ENCODE measurements at places on chromosomes 2 and 18.

DNA sequence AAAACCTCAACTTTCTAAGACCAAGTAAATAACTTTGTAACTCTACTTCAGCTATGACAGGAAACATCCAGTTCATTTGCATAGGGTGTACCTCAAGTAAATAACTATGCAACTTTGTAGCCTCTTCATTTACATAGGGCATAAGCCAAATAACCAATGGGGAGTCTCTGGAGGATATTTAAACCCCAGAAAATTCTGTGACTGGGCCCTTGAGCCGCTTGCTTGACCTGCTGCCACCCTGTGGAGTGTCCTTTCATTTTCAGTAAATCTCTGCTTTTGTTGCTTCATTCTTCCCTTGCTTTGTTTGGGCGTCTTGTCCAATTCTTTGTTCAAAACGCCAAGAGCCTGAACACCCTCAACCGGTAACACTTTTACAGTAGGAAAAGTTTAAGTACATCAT is 1112.7 kb upstream of the NRXN1 start:
- DNase-seq: no peak

DNA sequence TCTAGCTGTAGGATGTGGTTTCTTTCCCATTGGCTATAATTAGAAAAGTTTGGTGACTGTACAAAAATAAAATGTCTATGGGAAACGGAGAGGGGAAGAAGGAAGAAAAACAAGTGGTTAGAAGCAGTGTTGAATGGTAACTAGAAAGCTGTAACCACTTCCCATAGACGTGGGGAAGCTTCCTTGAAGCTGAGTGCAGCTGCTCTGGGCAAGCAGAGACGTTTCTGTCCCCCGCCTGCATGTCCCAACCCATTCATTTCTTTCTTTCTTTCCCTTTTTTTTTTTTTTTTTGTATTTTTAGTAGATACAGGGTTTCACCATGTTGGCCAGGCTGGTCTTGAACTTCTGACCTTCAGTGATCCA is 367.8 kb upstream of the HS6ST1 start:
- DNase-seq: no peak

GRCh38 chr2:18078216-18078615 is 199.7 kb downstream of the KCNS3 start:
- DNase-seq: no peak

GRCh38 chr18:58977223-58977622 is 112.5 kb downstream of the ZNF532 start:
- DNase-seq: no peak

DNA sequence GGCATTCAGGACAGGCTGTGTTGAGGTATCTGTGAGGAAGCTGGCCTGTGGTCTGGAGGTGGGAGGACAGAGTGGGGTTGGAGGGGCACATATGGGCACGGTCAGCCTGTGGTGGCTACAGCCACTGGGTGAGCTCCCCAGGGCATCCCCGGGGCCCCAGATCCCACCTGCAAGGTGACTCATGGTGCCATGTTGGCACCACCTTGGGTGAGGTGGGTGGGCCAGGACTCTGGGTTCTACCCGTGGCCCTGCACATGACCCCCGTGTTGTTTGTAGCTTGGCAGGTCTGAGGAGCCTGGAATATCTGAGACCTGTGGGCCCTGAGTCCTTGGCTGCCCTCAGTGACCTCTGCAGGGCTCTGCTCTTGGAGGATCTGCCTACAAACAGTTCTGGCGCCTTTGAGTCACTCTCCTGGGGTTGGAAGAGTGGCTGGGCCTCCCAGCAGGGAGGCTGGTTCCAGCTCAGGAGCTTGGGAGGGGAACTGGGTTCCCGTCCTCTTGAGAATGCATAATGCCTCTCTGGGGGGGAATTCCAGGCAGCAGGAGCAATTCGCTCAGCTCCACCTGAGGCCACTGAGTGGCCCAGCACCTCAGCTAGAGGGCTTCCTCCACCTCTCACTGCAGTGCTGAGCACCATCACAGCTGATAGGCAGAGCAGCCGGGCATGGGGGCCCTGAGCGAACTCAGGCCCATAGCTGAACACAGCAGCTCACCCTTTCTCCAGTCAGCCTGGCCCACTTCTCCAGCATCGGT is 105.1 kb downstream of the DYSF start:
- DNase-seq: no peak

GRCh38 chr2:136402281-136402680 is 284.3 kb upstream of the CXCR4 start:
- DNase-seq: no peak

- no peak for DNase-seq
Measured at GRCh38 chr2:37564356-37564755, 107.1 kb downstream of the CDC42EP3 start.

GRCh38 chr2:123438251-123438650 is 586.8 kb upstream of the CNTNAP5 start:
- no peak for DNase-seq

GRCh38 chr2:105469781-105470180 is 70.9 kb upstream of the FHL2 start:
- no peak for DNase-seq

- DNase-seq: no peak
Measured at GRCh38 chr18:48711651-48712486, 173.0 kb downstream of the CTIF start.

DNA sequence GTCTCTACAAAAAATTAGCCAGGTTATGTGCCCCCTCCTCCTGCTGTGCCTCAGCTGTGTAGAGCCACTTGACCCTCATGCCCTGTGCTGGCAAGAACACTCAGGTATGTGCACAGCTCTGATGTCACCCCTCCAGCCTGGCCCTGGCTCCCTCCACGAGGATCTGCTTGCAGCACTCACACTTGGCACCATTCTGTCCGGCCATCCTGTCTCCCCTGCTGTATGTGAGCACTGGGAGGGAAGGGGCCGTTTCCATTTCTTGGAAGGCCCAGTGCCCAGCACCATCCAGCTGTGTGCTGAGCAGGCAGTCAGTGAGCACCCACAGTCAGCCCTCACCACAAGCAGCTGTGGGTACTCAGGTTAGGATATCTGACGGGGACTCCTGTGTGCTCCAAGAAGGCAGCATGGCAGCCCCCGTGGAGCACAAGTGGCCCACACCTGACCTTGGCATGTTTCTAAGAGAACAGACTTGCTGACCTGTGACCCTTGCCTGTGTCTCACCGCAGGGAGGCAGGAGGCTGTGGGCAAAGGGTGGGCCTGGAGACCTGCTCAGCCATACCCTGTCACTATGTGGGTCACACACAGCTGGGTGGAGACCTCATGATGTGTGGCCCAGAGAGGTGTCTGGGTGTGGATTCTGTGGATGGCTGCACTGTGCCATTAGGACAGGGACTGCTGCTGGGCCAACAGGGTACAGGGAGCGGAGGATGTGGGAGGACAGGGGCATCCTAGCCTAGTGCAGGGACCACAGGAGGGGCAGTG is 31.5 kb downstream of the USP34 start:
- no peak for DNase-seq

DNA sequence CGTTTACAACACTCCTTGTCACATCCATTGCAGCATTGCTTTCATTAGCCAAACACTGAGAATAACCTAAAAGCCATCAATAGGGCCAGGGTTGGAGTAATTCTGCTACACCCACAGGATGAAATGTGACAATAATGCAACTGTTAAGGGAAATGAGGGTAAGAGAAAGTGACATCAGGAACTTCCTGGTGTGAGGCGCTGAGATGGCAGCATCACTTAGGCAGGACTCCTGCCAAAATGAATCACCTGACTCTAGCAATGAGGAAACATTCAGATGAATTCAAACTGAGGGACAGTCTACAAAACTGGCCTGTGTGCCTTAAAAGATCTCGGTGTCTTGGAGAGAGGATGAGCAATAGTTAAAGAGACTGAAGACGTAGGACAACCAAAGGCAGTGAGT is 115.6 kb upstream of the AGAP1 start:
- no peak for DNase-seq

GRCh38 chr18:4024702-4025101 is 430.4 kb downstream of the DLGAP1 start:
- DNase-seq: no peak

DNA sequence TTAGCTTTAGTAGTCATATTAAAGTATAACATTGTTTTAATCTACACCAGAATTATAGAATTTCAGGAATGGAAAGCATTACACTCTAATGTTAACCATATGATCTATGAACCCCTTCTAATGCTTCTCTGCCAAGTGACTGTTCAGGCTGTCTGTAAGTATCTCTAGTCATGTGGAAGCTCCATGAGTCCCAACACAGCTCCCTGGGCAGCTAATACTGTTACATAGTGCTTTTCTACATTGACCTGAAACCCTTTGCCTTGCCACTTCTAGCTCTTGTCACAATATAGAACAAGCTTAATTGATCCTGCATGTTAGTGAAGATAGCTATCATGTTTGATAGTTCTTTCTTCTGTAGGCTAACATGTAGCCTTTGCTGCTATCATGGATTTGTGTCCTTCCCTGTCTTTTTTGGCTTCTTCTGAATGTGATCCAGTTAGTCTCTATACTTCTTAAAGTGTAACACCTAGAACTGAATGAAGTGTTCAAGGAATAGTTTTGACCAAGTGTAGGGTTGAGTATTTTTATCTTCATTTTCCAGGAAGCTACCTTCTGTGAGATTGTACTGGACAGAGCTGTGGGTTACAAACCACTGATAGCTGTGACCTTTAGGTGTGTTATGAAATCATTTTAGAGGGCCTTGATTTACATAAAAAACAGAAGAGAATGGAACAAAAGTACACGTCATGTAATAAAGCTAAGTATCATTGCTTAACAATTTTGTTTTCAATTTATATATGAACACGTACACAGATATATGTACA is 23.7 kb downstream of the BABAM2 start:
- DNase-seq: no peak

- no peak for DNase-seq
Measured at GRCh38 chr2:129192841-129193253, 786.6 kb upstream of the RAB6C start.

DNA sequence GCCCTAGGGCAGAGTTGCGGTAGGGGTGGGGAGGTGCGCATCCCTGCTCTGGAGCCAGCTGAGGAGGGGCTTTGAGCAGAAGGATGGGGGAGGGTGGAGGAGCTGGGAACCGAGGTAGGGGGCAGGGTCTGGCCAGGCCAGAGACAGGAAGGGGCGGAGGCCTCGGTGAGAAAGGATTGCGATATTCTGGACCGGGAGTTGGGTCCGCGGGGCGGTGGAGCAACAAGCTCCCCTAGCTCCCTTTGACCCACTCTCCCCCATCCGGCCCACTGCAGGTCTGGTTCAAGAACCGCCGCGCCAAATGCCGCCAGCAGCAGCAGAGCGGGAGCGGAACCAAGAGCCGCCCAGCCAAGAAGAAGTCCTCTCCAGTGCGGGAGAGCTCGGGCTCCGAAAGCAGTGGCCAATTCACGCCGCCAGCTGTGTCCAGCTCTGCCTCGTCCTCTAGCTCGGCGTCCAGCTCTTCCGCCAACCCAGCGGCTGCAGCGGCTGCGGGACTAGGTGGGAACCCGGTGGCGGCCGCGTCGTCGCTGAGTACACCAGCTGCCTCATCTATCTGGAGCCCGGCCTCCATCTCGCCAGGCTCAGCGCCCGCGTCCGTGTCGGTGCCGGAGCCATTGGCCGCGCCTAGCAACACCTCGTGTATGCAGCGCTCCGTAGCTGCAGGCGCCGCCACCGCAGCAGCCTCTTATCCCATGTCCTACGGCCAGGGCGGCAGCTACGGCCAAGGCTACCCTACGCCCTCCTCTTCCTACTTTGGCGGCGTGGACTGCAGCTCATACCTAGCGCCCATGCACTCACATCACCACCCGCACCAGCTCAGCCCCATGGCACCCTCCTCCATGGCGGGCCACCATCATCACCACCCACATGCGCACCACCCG is 4.8 kb downstream of the OTX1 start:
- DNase-seq: no peak

DNA sequence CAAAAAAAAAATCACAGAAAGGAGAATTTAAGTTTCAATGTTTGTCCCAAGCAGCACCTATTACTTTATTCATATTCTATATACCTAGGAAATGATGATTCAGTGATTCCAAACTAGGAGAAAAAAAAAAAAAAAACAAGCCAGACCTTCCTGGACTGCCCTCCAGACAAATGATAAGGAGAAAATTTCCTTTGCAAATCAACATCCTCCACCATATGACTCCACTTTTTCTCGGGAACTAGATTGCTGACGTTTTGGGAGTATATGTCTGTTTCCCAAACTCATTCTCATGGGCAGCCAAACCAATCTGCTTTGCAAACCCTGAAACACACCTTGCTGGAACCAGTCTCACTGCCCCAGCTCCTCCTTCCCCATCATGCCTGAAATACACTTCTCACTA is 16.8 kb downstream of the AP1S3 start:
- DNase-seq: no peak

DNA sequence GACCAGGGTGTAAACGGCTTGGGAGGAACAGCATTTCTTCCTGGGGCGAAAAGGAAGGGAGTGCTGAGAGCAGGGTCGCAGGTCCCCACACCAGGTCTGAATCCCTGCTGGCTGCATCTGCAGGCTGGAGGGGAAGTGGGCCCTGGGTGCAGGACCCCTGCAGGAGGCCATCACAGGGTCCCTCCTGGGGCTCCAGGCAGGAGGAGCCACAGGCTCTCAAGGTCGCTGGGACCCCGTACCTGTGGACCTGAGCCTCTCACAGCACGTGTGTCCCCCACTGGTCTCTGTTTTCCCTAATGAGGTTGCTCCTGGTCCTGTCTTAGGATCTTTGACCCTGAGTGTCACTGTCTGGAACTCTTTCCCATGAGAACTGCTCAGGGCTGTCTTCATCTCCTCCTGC is 147.8 kb upstream of the ZNF236 start:
- DNase-seq: no peak

DNA sequence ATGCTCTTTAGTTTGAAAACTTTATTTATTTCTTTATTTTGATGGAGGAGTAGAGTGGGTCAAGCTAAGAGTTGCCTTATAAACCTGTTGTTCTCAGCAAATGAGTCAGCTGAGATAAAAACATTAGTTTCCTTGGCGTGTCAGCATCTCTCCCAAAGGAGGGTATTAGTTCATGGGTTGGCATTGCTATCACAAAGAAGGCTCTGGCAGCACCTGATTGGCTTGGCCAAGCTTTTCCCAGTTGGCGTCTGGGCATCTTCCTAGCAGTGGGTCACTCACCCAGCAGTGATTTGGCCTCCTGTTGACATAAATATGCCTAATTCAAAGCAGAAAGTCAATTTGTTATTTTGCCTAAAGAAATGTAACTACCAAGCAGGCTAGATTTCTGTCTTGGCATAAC is 200.7 kb upstream of the TNP1 start:
- no peak for DNase-seq

GRCh38 chr2:71530641-71531332 is 77.4 kb downstream of the DYSF start:
- peak; percentile 13 for DNase-seq

Measured in T-helper 2 cell (primary cell).